Esophagus squamous epithelium (tissue), 5 donors: ENCODE measurements at places on chromosomes 16 and 17.
A peak's percentile ranks its signal among the peaks of the same experiment; 100 is the strongest.

DNA sequence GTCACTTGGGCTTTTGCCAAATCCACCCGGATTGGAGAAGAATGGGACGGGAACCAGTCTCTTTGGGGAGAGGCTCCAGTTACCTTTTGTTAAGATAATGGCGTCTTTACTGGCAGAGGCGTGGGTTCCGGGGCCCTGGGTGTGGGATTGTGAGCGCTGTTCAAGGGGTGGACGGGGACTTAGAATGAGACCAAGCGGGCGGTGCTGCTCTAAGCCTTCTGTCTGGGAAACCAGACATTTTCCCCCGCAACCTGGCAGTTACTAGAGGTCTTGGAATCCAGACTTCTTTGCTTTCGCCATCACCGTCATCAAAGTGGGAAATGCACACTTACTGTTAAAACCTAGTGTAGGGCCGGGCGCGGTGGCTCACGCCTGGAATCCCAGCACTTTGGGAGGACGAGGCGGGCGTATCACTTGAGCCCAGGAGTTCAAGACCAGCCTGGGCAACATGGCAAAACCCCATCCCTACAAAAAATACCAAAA lies 706 bp downstream of the TEN1 start:
- H3K36me3 ChIP-seq, result no peaks in the 10 kb centered on the region
- no peak for DNase-seq
- H3K4me1 ChIP-seq, result peaks cover 57% of the 10 kb centered on the region
- H3K27me3 ChIP-seq, result no peaks in the 10 kb centered on the region
- H3K27ac ChIP-seq, result peak overlapping the region; percentile 99
- peak overlapping the region; percentile 85 for H3K4me3 ChIP-seq

DNA sequence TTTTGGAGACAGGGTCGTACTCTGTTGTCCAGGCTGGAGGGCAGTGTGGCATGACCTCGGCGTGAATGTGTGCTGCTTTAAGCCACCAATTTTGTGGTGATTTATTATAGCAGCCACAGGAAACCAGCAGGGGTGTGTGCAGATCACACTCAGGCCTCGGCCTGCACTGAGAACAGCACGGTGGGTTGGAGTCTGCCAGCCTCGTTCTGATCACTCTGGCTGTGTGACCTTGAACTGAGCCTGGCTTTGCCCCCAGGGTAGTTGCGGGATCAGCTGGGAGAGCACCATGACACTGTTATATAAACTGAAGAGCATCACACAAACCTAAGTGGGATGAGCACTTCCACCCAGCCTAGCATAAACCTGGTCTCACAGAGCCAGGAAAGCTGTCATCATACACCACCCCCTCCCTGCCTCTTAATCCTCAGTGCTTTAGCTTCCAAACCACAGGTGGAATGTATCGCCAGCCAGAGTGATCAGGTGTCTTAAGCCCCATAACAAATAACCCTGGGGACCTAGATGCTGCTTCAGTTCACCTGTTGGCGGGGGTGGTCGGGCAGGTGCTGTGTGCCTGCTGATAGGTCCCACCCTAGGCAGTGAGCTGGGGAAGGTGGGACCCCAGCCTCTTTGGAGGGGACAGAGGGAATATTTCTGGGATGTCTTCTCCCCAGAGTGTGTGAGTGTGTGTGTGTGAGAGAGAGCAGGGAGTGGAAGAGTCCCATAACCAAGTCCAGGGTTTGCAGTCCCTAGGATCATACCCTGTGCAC lies 28.6 kb upstream of the NDRG4 start:
- no peaks in the 10 kb centered on the region for H3K36me3 ChIP-seq
- no peak overlapping the region for H3K27ac ChIP-seq
- no peak overlapping the region for H3K4me3 ChIP-seq
- H3K27me3 ChIP-seq, result no peaks in the 10 kb centered on the region
- no peaks in the 10 kb centered on the region for H3K4me1 ChIP-seq

DNA sequence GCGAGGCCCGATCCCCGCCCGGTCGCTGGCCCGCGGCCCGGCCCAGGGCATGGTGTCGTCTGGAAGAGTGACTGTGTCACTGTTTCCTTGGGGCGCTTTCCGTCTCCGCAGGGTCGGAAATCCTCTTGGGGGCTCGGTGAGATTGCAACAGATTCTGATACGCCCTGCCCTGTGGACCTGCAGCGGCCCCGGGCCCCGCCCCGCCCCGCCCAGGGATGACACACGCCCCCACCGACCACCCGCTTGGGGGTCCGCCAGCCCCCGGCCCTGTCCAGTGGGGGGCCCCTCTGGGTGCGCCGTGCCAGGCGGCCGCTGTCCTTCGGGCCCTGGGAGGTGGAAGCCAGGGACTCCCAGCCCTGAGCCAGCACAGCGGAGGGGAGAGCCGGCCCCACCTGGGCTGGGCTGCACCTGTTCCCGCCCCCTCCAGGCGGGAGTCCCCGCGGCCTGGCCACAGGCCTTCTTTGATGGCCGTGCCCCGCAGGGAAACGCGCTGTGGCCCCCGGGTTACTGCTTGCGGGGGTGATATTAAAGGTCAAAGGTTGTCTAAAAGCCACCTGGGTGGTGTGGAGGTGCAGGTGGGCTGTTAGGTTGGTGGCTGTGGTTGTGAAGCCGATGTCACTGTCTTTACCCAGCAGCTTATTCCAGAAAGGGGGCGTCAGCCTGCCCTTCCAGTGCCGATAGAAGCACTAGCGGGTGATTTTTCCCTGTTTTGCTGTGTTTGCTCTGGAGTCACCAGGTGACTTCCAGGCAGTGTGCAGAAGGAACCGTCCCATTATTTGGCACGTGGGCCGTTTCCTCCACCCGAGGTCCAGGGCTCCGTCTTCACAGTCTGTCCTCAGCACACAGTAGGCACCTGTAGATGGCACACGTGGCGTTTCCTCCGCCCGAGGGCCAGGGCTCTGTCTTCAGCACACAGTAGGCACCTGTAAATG lies 752 bp downstream of the TBC1D24 start:
- H3K4me3 ChIP-seq, result peak overlapping the region; percentile 51
- no peak for DNase-seq
- no peaks in the 10 kb centered on the region for H3K36me3 ChIP-seq
- H3K27me3 ChIP-seq, result peaks cover 11% of the 10 kb centered on the region
- peak overlapping the region; percentile 75 for H3K27ac ChIP-seq
- peaks cover 21% of the 10 kb centered on the region for H3K4me1 ChIP-seq

DNA sequence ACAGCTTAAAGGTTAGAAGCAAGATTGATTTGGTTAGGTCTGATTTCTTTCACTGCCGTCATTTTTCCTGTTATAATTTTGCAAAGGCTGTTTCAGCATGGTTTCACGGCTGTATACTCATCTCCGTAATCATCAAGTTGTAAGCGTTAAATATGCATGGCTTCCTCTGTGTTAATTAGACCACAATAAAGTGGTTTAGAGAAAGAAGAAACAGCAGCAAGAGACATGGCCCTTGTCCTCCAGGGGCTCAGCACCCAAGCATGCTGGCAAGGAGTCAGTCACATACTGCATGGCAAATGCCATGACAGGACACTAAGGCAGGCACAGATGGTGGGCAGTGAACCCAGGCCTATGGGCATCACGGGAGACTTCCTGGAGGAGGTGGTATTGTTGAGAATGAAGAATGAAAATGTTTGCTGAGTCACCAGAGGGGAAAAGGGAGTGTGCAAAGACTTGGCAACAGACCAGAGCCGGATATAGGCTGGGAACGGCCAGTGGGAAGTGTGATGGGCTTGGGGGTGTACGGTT lies 61.4 kb upstream of the PLCG2 start:
- no peaks in the 10 kb centered on the region for H3K36me3 ChIP-seq
- no peak overlapping the region for H3K4me3 ChIP-seq
- DNase-seq, result no peak

DNA sequence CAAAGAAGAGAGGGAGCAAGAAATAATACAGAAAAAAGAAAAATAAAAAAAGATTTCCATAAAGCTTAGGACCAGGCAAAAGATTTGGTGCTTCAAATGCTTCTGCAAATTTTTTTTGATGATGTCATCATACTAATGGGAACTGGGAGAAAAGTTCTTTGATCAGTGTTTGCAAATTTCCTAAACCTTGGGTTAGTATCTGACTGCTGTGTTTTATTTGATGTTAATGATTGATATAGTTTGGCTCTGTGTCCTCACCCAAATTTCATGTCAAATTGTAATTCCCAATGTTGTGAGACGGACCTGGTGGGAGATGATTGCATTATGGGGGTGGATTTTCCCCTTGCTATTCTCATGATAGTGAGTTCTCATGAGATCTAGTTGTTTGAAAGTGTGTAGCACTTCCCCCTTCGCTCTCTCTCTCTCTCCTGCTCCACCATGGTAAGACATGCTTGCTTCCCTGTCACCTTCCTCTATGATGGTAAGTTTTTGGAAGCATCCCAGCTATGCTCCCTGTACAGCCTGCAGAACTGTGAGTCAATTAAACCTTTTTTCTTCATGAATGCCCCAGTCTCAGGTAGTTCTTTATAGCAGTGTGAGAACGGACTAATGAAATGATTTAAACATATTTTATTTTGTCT lies 72.6 kb downstream of the TMEM100 start:
- H3K27me3 ChIP-seq, result no peaks in the 10 kb centered on the region
- H3K36me3 ChIP-seq, result no peaks in the 10 kb centered on the region
- no peak overlapping the region for H3K27ac ChIP-seq
- H3K4me1 ChIP-seq, result no peaks in the 10 kb centered on the region
- no peak overlapping the region for H3K4me3 ChIP-seq

DNA sequence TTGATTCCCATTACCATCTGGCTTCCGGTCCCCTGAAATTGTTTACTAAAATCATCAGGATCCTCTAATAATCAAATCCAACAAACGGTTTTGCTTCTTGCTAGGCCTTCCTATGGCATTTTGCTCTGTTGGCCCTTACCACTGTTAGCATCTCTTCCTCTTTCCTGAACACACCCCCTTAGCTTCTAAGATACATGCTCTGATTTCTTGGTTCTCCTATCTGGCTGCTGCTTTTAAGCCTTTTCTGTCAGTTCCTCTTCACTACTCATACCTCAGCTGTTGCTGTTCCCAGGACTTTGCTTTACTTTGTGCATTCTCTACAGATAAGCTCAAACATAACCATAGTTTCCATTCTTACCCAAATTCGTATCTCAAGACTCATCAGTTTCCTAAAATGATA lies 11.4 kb downstream of the CAPNS2 start:
- H3K27ac ChIP-seq, result no peak overlapping the region
- H3K36me3 ChIP-seq, result no peaks in the 10 kb centered on the region
- no peak overlapping the region for H3K4me3 ChIP-seq
- no peaks in the 10 kb centered on the region for H3K4me1 ChIP-seq
- no peaks in the 10 kb centered on the region for H3K27me3 ChIP-seq

- H3K4me3 ChIP-seq, result no peak overlapping the region
- H3K27ac ChIP-seq, result peak overlapping the region; percentile 73
- no peaks in the 10 kb centered on the region for H3K27me3 ChIP-seq
- peak; percentile 36 for DNase-seq
- no peaks in the 10 kb centered on the region for H3K36me3 ChIP-seq
- peaks cover 56% of the 10 kb centered on the region for H3K4me1 ChIP-seq
Measured at GRCh38 chr17:64326420-64327054, 63.5 kb upstream of the TEX2 start.

DNA sequence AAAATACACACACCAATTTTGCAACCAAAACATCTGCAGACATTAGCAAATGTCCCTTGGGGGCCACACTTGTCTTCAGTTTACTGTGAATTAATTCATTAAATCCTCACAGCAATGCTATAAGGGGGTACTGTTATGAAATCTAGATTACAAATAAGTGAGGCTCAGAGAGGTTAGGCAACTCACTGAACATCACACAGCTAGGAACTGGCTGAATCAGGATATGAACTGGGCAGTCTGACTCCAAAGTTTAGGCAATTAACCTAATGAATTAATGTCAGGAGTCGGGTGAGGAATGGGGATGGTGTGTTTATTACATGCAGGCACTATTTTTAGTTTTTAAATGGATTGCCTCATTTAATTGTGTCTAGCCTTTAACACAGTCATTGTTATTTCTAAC lies 305.7 kb upstream of the XYLT1 start:
- no peaks in the 10 kb centered on the region for H3K27me3 ChIP-seq
- no peaks in the 10 kb centered on the region for H3K4me1 ChIP-seq
- no peak for DNase-seq
- no peaks in the 10 kb centered on the region for H3K36me3 ChIP-seq
- H3K4me3 ChIP-seq, result no peak overlapping the region
- no peak overlapping the region for H3K27ac ChIP-seq

DNA sequence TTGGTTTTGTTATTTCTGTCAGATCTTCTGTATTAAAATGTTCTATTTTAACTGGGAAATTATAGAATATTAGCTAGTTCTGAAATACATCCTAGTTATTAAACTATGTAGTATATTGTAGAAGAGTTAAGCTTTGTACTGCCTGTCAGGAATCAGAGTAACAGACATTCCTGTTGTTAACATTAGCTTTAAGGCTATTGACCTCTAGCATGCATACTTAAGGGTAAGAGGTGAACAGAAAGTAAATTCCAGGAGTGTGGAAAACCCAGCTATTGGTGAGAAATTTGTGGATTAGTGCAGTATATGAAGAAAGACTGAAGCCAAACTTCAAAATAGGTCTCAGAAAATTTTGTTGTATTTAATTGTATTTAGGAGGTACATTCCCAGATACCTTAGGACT lies 111.3 kb downstream of the CHD9 start:
- H3K36me3 ChIP-seq, result peaks cover 35% of the 10 kb centered on the region
- H3K4me3 ChIP-seq, result no peak overlapping the region
- H3K27me3 ChIP-seq, result no peaks in the 10 kb centered on the region
- H3K27ac ChIP-seq, result no peak overlapping the region
